Stimulated activated CD4-positive, alpha-beta T cell treated with anti-CD3 and anti-CD28 coated beads, Interleukin-15, amount 100 ng/mL, for 24 hours (primary cell): ENCODE measurements at places on chromosomes 16 and 17.

GRCh38 chr16:50996166-50996829, 154.8 kb downstream of the SALL1 start:
- DNase-seq: no peak

DNA sequence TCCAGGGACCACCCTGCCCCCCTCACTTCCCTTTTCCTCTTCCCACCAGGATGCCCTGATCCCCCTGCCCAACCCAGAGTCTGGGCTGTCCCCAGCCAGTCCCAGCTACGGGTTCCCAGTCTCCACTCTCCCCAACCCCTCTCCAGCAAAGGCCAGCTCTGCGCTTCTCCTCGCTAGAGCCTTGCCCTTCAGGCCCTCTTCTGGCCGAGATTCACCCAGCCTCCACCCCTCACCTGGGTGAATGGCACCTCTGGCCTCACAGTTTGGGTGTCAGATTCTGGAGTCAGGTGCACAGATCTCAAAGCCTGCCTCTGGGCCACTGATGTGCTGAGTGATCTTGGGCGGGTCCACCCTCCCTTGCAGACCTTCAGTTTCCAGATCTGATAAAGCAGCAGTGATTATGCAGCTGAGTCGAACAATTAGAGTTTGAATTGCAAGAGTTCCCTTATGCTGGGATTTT, 185.6 kb upstream of the TNRC6C start:
- DNase-seq: no peak

DNA sequence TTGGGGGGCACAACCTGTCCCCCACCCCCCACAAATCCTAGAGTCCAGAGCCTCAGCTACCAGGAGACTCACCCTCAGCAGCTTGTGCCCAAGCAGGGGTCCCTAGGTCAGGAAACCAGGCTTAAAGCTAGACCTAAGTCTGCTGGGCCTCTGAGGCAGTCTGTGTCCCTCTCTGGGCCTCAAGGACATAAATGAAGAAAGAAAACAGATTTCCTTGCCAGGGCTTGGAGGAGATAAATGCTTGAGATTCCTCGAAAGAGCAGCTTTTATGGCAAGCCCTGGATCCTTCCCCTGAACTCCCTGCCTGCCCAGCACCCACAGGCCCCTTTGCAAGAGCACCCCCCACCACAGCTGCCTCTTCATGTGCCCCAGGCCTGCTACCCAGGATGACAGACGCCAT, 3.3 kb downstream of the SRCIN1 start:
- DNase-seq: no peak

- no peak for DNase-seq
These were observed 23.4 kb downstream of the NMRAL1 start for GRCh38 chr16:4450931-4451519.

GRCh38 chr17:61836266-61837174, 26.8 kb downstream of the BRIP1 start:
- no peak for DNase-seq

- no peak for DNase-seq
These were observed 25.7 kb downstream of the CHD9 start for GRCh38 chr16:53080345-53081031.

DNA sequence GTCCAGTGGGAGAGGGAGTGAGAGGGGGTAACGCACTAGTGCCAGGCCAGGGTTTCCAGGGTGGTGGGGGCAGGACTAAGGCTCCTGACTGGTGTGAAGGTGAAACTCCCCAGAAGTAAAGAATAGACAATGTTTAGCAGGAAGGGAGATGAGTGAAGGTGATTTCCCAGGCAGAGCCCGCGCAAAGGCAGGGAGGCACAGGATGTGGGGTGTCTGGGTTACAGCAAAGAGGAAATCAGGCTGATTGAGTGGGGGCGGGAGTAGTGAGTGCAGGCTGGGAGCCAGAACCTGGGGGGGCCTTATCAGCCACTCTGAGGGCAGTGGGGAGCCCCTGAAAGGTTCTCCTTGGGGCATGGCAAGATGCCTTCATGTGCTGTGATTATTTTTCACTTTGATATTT, 167.5 kb downstream of the UTP18 start:
- DNase-seq: peak; percentile 79

DNA sequence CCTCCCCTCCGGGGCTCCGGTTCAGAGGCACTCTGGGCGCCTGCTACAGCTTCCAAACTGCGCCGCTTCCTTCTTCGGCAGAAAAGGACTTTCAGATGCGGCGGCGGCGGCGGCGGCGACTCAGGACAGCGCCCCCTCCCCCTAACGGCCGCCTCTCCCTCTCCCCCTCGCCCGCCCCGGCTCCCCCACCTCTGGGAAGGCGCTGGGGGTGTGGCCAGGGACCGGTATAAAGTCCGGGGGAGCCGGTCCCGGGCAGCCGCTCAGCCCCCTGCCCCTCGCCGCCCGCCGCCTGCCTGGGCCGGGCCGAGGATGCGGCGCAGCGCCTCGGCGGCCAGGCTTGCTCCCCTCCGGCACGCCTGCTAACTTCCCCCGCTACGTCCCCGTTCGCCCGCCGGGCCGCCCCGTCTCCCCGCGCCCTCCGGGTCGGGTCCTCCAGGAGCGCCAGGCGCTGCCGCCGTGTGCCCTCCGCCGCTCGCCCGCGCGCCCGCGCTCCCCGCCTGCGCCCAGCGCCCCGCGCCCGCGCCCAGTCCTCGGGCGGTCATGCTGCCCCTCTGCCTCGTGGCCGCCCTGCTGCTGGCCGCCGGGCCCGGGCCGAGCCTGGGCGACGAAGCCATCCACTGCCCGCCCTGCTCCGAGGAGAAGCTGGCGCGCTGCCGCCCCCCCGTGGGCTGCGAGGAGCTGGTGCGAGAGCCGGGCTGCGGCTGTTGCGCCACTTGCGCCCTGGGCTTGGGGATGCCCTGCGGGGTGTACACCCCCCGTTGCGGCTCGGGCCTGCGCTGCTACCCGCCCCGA, at the start of gene IGFBP4:
TSS of gene IGFBP4 (plus strand) at position 255 of the 792 bp plus-strand sequence. CDS start at position 541, 286 bp downstream.
- DNase-seq: peak; percentile 80

DNA sequence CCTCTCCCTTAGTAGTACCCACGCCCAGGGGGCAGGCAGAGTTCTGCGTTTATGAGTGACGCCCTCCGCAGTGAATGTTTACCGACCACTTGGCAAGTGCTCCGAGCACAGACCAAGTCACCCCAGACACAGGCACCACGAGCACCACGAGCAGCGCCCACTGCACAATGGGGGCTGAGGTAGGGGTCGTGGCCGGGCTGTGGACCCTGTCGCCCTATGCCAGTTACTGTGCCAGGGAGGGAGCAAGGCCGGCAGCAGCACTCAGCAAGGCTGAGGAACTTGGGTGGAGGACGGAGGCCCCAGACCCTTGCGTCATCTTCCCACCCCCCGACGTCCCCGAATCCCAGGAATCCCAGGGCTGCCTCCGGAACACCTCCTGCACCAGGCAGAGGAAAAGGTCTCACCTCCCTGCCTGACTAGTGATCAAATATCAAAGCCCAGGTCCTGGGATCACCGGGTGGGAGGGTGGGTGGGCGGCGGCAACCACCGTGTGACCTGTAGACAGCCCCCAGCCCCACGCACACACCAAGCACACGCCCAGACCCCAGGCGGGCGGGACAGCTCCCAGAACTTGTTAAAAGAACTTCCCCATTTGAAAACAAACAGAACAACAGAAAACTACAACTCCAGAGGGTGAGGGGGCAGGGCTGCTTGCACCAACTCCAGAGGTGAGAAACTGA, 5.4 kb downstream of the VASN start:
- DNase-seq: no peak

GRCh38 chr16:87463722-87464690, 28.8 kb downstream of the ZCCHC14 start:
- peak; percentile 66 for DNase-seq

GRCh38 chr17:50768346-50768761, 1.0 kb upstream of the ANKRD40CL start:
- DNase-seq: no peak
